ENCODE measurements at places on chromosomes 5 and 9. TPM values are rescaled to one million over a fixed set of nuclear protein-coding genes. Genes with fewer than 3 reads are reported as not detected.

The ZNF366 gene
- 1.4 TPM for total RNA-seq

The FBLL1 gene
- total RNA-seq = 0.96 TPM

The FRMPD1 gene
- total RNA-seq = not detected

The PCDHB10 gene
- total RNA-seq = 0.79 TPM

DNA sequence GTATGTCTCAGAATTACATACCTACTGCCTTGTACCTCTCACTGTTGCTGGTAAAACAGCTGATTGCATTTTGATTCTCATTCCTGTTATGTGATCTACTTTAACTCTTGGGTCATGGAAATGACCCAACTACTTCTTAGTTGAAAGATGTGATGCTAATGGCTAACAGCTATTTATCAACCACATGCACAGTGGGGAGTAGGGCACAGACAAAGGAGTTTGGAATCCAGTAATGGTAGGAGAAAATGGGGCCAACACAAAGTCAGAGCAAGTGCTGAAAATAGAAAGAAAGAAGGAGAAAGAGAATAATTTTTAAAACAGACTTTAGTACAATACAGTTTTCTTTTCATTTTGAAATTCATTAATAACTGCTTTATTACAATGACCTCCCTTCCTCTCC lies 241.0 kb downstream of the PTPRD start:
- DNase-seq = no peak
- no peaks in the 10 kb centered on the region for H3K27me3 ChIP-seq
- H3K36me3 ChIP-seq = no peaks in the 10 kb centered on the region
- H3K4me3 ChIP-seq = no peak overlapping the region
- H3K4me1 ChIP-seq = no peaks in the 10 kb centered on the region
- H3K27ac ChIP-seq = no peak overlapping the region

GRCh38 chr5:106521701-106522100 lies 1149.0 kb downstream of the EFNA5 start:
- no peaks in the 10 kb centered on the region for H3K36me3 ChIP-seq
- DNase-seq = no peak
- no peaks in the 10 kb centered on the region for H3K27me3 ChIP-seq
- H3K4me1 ChIP-seq = no peaks in the 10 kb centered on the region
- H3K27ac ChIP-seq = no peak overlapping the region
- H3K4me3 ChIP-seq = no peak overlapping the region

DNA sequence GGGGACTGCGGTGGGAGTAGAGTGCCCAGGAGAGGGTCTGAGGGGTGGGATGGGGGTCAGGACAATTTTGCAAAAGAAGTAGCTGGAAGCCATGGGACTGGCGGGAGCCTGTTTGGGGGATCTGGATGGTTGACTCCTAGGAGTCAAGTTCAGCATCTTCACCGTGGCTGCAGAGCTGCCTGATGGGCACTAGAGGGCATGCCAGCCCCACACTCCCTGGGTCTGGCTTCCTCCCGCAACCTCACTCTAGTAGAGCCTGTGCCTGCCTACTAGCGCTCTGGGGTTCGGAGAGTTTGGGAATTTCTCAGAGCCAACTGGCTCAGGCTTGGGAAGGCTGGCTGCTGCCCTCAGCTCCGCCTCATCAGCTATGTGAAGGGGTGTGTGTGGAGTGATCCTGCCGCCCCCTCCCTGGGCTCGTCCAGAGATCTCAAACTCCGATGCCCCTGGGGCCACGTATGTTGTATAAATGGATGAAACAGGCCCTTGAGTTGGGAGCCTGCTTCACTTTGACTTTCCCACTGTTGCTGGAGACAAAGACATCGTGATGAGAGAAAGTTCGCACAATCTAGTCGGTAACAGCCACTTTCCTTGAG lies 10.8 kb downstream of the TSPAN17 start:
- no peak overlapping the region for H3K27ac ChIP-seq
- H3K27me3 ChIP-seq = peaks cover 7% of the 10 kb centered on the region
- H3K36me3 ChIP-seq = no peaks in the 10 kb centered on the region
- DNase-seq = peak; percentile 67
- no peak overlapping the region for H3K4me3 ChIP-seq
- peaks cover 17% of the 10 kb centered on the region for H3K4me1 ChIP-seq

DNA sequence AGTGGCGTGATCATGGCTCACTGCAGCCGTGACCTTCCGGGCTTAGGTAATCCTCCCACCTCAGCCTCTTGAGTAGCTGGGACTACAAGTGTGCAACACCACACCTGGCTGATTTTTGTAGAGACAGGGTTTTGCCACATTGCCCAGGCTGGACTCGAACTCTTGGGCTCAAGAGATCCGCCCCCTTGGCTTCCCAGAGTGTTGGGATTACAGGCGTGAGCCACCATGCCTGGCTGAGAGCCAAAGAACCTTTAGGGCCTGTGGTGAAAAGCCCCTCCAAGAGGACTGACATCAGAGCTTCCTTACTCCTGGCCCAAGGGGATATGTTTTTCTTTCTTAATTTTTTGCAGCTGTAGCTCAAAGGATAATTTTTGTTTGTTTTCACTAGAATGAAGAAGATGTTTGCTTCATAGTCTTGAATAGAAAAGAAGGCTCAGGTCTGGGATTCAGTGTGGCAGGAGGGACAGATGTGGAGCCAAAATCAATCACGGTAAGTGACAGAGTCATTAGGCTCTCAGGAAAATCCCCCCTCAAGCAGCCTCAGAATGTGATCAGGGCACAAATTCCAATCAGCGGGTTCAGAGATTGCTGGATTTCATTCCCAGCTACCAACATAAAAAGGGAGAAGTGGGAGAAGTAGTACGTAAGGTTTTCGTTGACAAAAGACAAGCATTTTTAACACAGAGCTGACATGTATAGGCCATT lies 77.1 kb downstream of the GOLPH3 start:
- peaks cover 2% of the 10 kb centered on the region for H3K36me3 ChIP-seq
- no peaks in the 10 kb centered on the region for H3K4me1 ChIP-seq
- H3K4me3 ChIP-seq = no peak overlapping the region
- DNase-seq = no peak

DNA sequence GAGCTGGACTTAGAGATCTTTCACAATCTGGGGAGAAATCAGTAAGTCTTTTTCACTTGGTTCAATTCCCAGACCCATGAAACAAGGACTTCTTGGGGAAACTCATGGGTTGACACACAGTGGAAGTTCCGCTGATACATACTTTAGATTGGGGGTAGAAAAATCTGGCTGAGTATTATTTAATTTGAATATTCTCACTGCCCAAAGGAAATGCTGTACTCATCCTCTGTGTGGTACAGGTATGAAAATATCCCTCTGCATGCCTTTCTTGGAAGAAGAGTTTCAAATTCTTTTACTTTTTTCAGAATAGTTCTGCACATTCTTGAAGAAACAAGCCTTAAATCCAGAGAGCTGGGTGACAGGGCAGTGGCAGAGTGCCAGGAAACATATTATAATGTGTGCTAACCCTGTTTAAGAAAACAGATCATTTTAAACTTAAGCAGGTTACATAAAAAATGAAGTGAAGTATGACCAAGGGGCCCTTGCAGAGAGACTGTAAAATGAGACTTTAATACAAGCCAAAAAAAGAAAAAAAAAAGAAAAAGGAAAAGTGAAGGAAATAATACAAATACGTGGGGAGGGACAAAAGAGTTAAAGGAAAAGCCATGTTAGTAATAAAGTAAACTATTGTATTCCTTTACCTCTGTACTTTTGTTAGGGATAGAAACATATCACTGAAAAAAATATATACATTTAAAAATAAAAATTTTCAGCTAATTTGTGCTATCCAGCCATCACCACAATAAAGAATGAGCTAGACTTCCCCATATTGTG lies 173.4 kb upstream of the NR3C1 start:
- no peaks in the 10 kb centered on the region for H3K27me3 ChIP-seq
- no peak for DNase-seq
- no peak overlapping the region for H3K27ac ChIP-seq
- no peaks in the 10 kb centered on the region for H3K36me3 ChIP-seq

- no peaks in the 10 kb centered on the region for H3K36me3 ChIP-seq
- H3K4me3 ChIP-seq = no peak overlapping the region
- no peak for DNase-seq
- H3K27me3 ChIP-seq = no peaks in the 10 kb centered on the region
Observed at GRCh38 chr9:138043411-138044345, 166.1 kb downstream of the CACNA1B start.

DNA sequence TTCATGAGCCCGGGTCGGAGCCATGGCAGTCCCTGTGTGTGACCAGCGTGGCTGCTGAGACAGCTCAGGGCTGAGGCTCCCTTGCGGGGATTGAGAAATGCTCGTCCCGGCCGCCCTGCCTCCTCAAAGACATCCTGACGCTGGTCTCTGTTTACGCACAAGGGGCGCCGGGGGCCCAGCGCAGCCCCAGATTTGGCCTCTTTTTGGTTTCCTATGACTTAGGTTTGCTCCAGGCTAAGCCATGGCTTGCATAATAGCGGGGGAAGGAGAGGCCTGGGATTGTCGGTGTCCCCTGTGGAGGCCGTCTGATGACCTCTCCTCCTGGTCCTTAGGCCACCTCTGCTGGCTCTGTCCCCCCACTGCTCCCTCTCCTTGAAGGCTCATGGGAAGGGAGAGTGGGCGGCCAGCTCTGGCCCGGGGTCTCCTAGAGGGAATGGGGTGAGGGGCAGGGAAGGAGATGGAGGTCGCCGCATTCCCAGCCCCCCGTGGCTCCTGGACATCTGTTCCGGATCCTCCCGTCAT lies 3.5 kb downstream of the LAMC3 start:
- H3K27ac ChIP-seq = no peak overlapping the region
- peaks cover 48% of the 10 kb centered on the region for H3K27me3 ChIP-seq
- DNase-seq = no peak
- H3K4me3 ChIP-seq = no peak overlapping the region
- H3K4me1 ChIP-seq = no peaks in the 10 kb centered on the region
- no peaks in the 10 kb centered on the region for H3K36me3 ChIP-seq

DNA sequence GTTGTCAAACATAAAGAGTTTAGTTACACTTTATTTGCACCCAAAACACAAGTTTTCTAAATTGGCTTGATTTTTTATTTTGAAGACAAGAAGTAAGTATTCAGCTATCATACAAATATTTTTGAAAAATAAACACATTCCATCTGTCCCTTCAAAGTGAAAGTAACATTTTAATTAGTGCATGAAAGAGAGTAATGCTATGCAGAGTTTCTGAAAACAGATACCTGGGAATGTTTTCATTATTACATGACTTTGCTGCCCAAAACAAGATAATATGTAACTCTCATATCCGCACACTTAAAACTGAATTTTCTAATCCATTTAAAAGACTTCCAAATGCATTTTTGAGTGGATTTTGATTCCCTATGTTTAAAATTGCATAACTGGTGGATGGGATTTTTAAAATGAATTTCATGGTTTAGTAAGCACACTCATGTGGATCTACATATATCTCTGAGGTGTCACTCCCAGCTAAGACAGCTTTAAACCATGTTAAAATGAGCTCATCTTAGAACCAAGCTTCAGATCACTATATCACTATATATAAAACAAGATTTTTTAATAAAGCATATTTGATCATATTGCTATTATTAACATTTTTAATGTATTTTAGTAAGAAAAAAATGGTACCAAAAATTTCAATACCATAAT lies 127.5 kb downstream of the ATPSCKMT start:
- H3K27me3 ChIP-seq = no peaks in the 10 kb centered on the region
- H3K4me3 ChIP-seq = no peak overlapping the region
- no peaks in the 10 kb centered on the region for H3K4me1 ChIP-seq
- H3K27ac ChIP-seq = no peak overlapping the region

DNA sequence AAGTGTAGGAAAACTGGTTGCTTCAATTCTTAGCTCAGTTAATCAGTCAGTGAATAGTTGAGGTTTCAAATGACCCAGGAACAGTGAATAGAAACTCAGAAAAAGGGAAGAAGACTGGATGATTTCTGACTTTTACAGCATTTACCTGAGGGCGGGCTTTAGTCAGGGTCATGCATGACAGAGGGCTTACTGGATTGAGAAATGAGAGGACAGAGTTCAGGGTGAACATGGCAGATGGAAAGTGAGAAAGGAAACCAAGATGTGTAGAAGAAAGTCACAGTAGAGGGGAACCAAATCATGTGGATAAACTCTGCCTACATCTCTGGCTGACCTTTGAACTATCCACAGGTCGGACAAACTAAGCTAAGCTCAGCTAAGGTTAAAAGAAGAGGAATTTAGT lies 596.0 kb downstream of the SEMA5A start:
- no peak for DNase-seq
- no peaks in the 10 kb centered on the region for H3K36me3 ChIP-seq
- H3K4me3 ChIP-seq = no peak overlapping the region
- no peak overlapping the region for H3K27ac ChIP-seq
- H3K4me1 ChIP-seq = no peaks in the 10 kb centered on the region

- no peaks in the 10 kb centered on the region for H3K36me3 ChIP-seq
- no peak for DNase-seq
- no peaks in the 10 kb centered on the region for H3K27me3 ChIP-seq
- no peak overlapping the region for H3K27ac ChIP-seq
Observed at GRCh38 chr5:138989720-138990119, 114.6 kb upstream of the LRRTM2 start.

DNA sequence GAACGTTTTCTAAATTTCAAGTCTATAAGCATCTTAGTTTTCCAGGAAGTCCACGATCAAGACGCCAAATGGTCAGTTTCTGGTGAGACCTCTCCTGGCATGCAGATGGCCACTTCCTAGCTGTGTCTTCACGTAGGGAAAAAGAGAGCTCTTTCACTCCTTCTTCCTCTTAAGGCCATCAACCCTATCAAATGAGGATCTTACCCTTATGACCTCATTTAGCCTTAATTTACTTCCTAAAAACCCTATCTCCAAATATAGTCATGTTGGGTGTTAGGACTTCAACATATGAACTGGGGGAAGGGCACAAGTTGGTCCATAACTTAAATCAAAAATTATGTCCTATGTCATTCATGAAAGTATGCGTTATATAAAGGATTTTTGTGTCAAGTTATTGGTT lies 229.5 kb downstream of the ARL15 start:
- H3K27me3 ChIP-seq = no peaks in the 10 kb centered on the region
- H3K4me3 ChIP-seq = no peak overlapping the region
- no peak overlapping the region for H3K27ac ChIP-seq
- no peaks in the 10 kb centered on the region for H3K4me1 ChIP-seq
- no peak for DNase-seq

- H3K36me3 ChIP-seq = no peaks in the 10 kb centered on the region
- H3K4me1 ChIP-seq = no peaks in the 10 kb centered on the region
- no peak for DNase-seq
- no peak overlapping the region for H3K27ac ChIP-seq
- H3K4me3 ChIP-seq = no peak overlapping the region
Observed at GRCh38 chr5:150860246-150860821, 14.0 kb downstream of the IRGM start.

GRCh38 chr9:129693741-129694140 lies 28.3 kb downstream of the PRRX2 start:
- no peak overlapping the region for H3K27ac ChIP-seq
- no peak overlapping the region for H3K4me3 ChIP-seq
- no peaks in the 10 kb centered on the region for H3K4me1 ChIP-seq
- H3K36me3 ChIP-seq = no peaks in the 10 kb centered on the region

DNA sequence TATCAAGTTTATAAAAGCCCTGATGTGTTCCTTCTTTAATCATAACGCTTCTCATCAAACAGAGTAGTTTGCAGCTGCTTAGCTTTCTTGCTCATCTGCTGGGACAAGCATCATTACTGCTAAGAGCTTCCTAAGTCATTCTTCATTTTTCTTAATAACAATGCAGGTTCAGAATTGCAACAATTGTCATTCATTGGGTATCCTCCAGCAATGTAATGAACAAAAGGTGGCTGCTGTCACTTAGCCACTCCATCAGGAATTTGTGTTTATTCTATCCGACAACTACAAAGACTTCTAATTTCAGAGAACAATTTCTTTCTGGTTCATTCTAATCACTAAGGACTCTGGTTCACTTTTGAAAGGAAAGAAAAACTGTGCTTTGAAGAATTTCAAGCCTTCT lies 836.7 kb upstream of the CDH10 start:
- H3K4me3 ChIP-seq = no peak overlapping the region
- H3K27ac ChIP-seq = no peak overlapping the region
- no peaks in the 10 kb centered on the region for H3K27me3 ChIP-seq
- no peaks in the 10 kb centered on the region for H3K4me1 ChIP-seq
- DNase-seq = no peak

All from transverse colon (tissue), 4 donors.